NCI-H226 (cell line): ENCODE measurements at places on chromosomes 5 and 9.

- no peak for DNase-seq
Measured at GRCh38 chr5:108212775-108213346, 169.0 kb downstream of the FBXL17 start.

GRCh38 chr5:134125039-134126015 is 10.8 kb downstream of the TCF7 start:
- peak; percentile 81 for DNase-seq

GRCh38 chr5:172866378-172866777 is 32.3 kb downstream of the ERGIC1 start:
- DNase-seq = no peak

- no peak for DNase-seq
Measured at GRCh38 chr5:168359820-168360460, 68.5 kb downstream of the WWC1 start.

DNA sequence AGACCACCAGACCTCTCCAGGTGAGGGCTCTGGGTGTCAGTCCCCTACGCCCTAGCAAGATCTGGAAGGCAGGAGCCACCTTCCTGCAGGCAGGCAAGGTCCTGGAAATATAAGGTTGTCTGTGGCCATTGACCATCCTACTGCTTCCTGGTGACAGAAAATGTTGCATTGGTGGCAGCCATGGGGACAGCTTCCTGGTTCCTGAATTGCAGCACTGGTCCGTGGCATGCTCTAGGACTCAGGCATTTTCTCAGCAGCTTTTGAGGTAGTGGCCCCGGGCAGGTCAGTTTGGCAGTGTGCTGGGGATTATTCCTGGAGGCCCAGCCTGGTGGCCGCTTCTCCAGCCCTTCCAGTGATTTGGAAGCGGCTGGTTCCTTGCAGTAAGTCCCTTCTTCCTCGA is 36.6 kb upstream of the KCNMB1 start:
- DNase-seq = no peak

GRCh38 chr5:62308439-62308838 is 2.4 kb downstream of the KIF2A start:
- DNase-seq = no peak

GRCh38 chr9:119092125-119092524 is 277.1 kb downstream of the BRINP1 start:
- DNase-seq = no peak

GRCh38 chr5:140192715-140193430 is 17.9 kb downstream of the CYSTM1 start:
- DNase-seq = no peak

DNA sequence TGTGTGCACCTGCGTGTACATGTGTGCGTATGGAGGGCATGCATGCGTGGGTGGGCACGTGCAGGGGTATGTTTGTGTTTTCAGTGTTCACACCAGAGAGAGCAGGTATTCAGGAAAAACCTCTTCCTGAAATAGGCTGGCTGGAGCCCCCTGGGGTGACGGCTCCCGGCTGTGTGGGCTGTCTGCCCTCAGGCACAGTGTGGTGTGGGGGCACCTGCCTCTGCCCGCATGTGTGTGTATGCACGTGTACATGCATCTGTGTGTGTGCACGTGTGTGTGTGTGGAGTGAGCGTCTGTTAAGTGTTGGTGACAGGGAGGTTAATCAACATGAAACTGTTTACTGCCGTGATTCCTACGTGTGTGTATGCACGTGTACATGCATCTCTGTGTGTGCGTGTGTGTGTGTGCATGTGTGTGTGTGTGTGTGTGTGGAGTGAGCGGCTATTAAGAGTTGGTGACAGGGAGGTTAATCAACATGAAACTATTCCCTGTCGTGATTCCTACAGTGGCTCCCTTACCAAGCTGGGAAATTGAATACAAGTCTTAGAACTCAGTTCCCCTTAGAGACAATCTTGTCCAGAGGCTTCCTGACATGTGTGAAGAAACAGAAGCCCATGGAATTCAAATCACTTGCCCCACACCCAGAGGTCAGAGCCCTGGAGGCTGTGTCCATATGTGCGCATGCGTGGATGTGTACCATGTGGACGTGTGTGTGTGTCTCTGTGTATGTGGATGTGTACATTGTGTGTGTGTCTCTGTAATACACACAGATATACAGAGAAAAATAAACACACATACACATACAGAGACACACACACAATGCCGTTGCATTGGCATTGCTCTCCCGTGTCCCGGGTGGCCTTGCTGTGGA is 372.4 kb upstream of the IRX4 start:
- no peak for DNase-seq

DNA sequence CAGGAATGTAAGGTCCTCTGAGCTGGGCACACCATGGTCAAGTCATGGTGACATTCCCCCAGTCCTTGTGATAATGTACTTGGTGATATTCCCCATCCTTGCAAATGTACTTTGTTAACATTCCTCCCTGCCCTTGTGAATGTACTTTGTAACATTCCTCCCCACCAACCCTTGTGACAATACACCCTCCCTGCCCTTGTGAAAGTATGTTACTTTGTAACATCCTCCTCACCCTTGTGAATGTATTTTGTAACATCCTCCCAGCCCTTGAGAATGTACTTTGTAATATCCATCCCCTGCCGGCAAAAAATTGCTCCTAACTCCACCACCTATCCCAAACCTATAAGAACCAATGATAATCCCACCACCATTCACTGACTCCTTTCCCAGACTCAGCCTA is 53.3 kb downstream of the RAPGEF6 start:
- no peak for DNase-seq

GRCh38 chr5:28750251-28750650 is 1711.9 kb upstream of the CDH9 start:
- DNase-seq = no peak

- DNase-seq = no peak
Measured at GRCh38 chr5:663436-664342, 29.5 kb downstream of the TPPP start.

GRCh38 chr5:143233031-143233430 is 170.5 kb downstream of the NR3C1 start:
- peak; percentile 24 for DNase-seq
